Activated CD4-positive, alpha-beta T cell treated with anti-CD3 and anti-CD28 coated beads, Interleukin-10, Interleukin-2, amounts not matched to agents 100 ng/mL and 50 ng/mL, durations not matched to agents 16 hours and 8 hours (primary cell): ENCODE measurements at places on chromosomes 5 and 9.

- DNase-seq = no peak
Measured at GRCh38 chr9:76246680-76247079, 147.5 kb downstream of the RFK start.

GRCh38 chr5:35133186-35133585 is 85.4 kb upstream of the AGXT2 start:
- no peak for DNase-seq

DNA sequence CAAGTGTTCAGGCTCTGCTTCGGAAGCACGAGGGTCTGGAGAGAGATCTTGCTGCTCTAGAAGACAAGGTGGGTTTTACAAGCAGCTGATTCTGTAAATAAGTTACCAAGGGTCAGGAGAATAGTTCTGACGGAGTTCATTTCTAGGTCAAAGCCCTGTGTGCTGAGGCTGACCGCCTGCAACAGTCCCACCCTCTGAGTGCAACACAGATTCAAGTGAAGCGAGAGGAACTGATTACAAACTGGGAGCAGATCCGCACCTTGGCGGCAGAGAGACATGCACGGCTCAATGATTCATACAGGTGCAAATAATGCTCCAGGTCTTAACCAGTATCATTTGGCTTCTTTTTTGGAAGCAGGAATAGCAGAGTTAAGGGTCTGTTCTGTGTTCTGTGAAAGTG is 24.8 kb downstream of the SPTAN1 start:
- DNase-seq = no peak

DNA sequence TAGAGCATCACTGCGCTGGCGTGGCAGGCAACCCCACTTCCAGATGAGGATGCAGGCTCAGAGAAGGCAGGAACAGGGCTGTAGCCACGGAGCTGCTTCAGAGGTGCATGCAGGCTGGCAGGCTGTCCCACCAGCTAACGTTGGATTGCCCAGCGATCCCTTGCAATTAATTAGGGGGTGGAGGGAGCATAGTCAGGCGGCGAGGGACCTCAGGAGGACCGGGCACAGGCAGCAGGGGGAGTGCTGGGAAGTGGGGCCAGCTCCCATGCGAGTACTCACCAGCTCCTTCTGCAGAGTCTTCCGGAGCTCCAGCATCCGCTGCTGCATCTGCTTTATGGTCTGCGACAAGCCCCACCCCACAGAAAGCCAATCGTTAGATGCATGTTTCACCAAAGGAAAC is 20.3 kb downstream of the ARPC5L start:
- no peak for DNase-seq

GRCh38 chr9:122084026-122084675 is 9.0 kb downstream of the TTLL11 start:
- DNase-seq = no peak
